Ovary (tissue), 10 donors: ENCODE measurements at places on chromosomes 2 and 18. TPM values are rescaled to one million over a fixed set of nuclear protein-coding genes. Genes with fewer than 3 reads are reported as not detected.

GLI2 gene
- total RNA-seq, result 34.1 TPM

TDRD15 gene
- total RNA-seq, result not detected

PSD4 gene
- total RNA-seq, result 3.3 TPM

WDFY1 gene
- 35.9 TPM for total RNA-seq

ARHGAP25 gene
- total RNA-seq, result 12.4 TPM

ERICH2 gene
- total RNA-seq, result 3.2 TPM

DNA sequence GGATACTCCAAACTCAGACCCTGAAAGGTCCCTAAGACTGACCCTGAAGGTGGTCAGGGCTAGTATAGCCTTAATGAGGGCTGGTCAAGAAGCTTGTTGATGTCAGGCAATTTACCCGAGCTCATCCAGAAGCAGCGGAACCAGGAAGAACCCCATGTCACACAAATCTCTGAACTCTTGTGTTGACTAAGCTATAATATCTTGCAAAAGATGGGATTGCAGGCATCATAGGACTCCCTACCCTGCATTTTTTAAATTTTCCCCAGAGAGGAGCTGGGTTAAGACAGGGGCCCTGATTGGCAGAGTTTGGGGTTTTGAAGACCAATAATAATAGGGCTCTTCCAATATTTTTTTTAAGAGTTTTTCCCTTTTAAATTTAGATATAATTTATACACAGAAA, 2.0 kb upstream of the PLEKHB2 start:
- no peak for DNase-seq
- H3K4me1 ChIP-seq, result peaks cover 2% of the 10 kb centered on the region
- H3K27me3 ChIP-seq, result no peaks in the 10 kb centered on the region

- no peak overlapping the region for H3K4me3 ChIP-seq
- no peak overlapping the region for H3K27ac ChIP-seq
- H3K36me3 ChIP-seq, result no peaks in the 10 kb centered on the region
- no peaks in the 10 kb centered on the region for H3K4me1 ChIP-seq
Measured at GRCh38 chr2:129296806-129297205, 682.7 kb upstream of the RAB6C start.

- DNase-seq, result no peak
- no peak overlapping the region for H3K4me3 ChIP-seq
- peaks cover 5% of the 10 kb centered on the region for H3K4me1 ChIP-seq
Measured at GRCh38 chr2:64204703-64205102, 60.5 kb upstream of the PELI1 start.

GRCh38 chr2:183269956-183270355, 145.7 kb downstream of the NUP35 start:
- H3K4me1 ChIP-seq, result no peaks in the 10 kb centered on the region
- no peaks in the 10 kb centered on the region for H3K36me3 ChIP-seq
- H3K27me3 ChIP-seq, result no peaks in the 10 kb centered on the region
- no peak overlapping the region for H3K27ac ChIP-seq
- no peak for DNase-seq

- no peaks in the 10 kb centered on the region for H3K36me3 ChIP-seq
- no peak overlapping the region for H3K4me3 ChIP-seq
- no peaks in the 10 kb centered on the region for H3K4me1 ChIP-seq
- H3K27me3 ChIP-seq, result no peaks in the 10 kb centered on the region
- DNase-seq, result no peak
Measured at GRCh38 chr2:213649176-213649575, 364.9 kb downstream of the SPAG16 start.

DNA sequence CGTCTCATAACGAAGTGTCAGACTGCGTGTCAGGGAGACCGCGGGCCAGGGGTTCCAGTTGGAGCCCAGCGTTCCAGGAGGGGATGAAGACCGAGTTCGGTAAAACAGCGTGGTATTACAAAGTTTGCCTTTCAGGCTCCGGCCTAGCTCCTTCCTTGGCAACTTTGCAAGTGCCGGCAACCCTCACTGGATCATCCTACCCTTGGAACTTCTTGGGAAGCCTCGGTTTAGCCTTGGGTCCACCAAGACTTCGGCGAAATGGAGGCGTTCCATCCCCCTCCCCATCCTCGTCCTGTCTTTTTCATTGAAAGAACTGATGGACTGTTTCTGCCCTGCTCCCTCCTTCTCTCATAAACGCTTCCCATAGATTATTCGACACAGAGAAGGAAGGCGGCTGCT, 10.4 kb upstream of the SKOR2 start:
- no peaks in the 10 kb centered on the region for H3K36me3 ChIP-seq
- no peaks in the 10 kb centered on the region for H3K27me3 ChIP-seq
- no peak overlapping the region for H3K4me3 ChIP-seq

GRCh38 chr2:11616851-11617415, 53.1 kb downstream of the NTSR2 start:
- H3K36me3 ChIP-seq, result no peaks in the 10 kb centered on the region
- no peak overlapping the region for H3K27ac ChIP-seq
- no peak overlapping the region for H3K4me3 ChIP-seq
- DNase-seq, result no peak
- no peaks in the 10 kb centered on the region for H3K27me3 ChIP-seq

DNA sequence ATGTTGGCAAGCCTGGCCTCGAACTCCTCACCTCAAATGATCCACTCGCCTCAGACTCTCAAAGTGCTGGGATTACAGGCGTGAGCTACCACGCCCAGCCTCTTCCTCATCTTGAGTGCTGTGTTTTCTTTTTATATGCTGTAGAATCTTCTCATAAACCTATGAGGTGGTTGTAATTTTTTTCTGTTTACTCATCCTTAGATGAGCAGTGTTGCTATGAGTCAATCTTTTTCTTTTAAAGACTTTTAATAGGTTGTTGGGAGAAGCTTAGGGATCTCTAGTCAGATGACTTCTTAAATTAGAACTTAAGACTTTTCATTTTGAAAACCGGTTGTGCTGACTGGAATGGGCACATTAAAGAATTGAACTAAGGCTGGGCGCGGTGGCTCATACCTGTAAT, 8.7 kb upstream of the AAK1 start:
- H3K27me3 ChIP-seq, result no peaks in the 10 kb centered on the region
- H3K4me3 ChIP-seq, result no peak overlapping the region
- H3K27ac ChIP-seq, result no peak overlapping the region
- H3K4me1 ChIP-seq, result no peaks in the 10 kb centered on the region
- no peak for DNase-seq

DNA sequence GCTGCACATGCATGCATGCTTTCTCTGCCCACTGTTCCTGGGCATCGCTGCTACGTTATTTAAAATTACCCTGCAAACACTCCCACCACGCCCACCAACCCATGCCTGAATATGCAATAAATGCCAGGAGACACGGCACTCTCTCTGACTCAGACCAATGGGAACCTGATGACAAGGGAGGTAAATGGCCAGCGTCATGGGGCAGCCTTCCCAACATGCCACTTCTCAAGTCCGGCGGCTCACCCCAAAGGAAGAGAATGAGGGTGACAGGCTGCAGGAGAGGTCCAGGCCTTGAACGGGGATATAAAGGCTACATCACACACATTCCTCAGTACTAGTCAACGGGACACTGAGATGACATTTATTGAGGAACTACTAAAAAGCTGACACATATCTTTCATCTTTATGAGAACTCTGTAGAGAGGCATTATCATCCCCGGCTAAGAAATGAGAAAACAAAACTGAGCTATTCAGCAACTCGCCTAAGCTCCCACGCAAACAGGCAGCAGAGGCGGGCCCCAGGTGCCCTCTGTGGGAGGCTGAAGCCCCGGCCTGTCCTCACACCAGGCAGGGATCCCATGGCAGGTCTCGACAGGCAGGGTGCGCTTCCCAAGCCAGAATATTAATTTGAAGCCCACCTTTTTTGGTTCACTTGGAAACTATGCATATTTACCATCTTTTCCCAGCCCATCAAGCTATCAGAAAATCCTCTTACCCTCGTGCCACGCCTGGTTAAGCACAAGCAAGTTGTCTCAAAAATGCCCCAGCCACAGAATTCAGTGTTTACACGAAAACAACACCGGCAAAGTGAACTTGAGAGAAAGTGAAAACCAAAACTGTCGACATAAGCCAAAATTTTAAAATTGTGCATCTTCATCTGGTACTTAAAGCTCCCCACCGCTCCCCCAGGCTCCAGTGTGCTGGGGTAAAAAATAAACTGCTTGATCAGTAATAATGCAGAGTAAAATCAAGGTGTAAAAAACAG, 166.3 kb downstream of the HDAC4 start:
- no peak overlapping the region for H3K4me3 ChIP-seq
- no peak overlapping the region for H3K27ac ChIP-seq
- H3K36me3 ChIP-seq, result no peaks in the 10 kb centered on the region

DNA sequence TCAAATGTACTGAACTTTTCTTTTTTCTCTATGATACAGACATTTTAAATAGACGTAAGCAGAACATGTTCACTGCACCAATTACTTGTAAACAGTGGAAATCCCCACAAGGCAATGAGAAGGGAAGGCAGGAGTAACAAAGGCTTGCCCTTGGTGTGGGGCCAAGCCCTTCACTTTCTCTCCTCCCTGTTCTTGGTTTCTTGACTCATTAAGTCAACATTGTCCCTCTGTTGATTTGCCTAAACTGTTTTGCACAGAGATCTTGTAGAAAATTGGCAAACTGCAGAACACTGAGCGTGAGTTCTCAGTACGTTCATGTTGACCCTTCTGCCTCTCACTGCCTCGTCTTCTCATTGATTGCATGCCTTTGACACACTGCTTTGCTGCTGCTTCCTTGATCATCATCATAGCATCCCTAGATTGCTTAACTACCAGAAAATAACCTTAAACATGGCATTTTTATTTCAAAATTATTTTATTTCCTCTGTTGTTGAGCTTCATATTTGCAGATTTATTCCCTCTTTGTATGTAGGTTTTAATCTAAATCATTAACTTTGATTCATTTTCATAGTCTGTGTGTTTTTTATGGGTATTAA, 257.7 kb downstream of the PTGR3 start:
- peaks cover 6% of the 10 kb centered on the region for H3K4me1 ChIP-seq
- peak; percentile 51 for DNase-seq
- peak overlapping the region; percentile 4 for H3K27ac ChIP-seq
- no peaks in the 10 kb centered on the region for H3K27me3 ChIP-seq
- H3K4me3 ChIP-seq, result no peak overlapping the region
- H3K36me3 ChIP-seq, result no peaks in the 10 kb centered on the region
